ENCODE measurements at places on chromosomes 5 and 9.

DNA sequence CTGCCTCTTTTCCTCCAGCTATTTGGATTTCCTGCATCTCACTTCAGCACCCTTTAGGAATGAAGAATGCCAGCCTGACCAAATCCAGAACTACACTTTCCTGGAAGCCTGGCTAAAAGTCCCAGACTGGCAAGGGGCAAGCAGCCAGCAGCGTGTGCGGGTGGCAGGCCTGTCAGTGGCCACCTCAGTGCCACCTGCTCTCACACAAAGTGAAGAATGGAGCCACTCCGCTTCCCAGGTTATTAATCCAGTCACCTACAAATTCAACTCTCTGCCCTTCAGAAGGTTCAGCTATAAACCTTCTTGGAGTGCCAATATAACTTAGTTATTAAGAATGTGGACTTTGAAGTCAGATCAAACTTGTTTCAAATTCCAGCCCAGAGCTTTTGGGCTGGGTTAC, 6.7 kb upstream of the ALDOB start:
- DNase-seq, result no peak

- no peak for DNase-seq
Observed at GRCh38 chr9:21392270-21392669, 7.1 kb upstream of the IFNA2 start.

DNA sequence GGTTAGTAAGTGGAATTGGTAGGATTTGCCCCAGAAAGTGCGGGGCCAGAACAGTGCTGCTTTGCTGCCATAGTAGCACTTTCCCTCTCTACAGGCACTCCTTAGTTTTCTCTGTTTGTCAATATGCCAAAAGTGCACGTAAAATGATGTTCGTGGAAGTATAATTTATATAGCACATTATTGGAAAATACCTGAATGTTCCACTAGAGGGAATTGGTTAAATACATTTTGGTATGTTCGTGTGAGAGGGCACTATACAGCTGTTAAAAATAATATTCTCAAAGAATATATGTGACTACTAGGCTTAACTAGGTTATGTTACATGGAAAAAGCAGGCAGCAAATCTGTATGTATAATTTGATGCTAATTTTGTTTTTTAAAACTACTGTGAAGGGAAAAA, 184.0 kb upstream of the GDNF start:
- DNase-seq, result no peak

DNA sequence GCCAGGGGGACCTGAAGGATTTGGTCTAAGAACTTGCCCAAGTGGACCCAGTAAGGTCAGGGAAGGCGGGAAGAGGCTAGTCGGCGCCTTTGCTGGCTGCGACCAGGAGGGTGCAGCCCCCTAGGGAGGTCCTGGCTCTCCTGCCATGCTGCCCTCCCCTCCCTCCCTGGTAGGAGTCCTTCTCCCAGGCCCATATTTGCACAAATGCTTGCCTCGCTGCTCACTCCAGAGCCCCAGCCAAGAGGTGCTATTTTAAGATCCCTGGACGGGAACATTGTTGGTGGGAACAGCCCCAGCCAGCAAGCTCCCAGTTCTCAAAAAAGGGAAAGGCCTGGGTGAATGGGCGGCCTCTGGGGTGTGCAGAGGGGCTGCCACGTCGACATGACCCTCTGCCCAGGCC, 4.3 kb upstream of the IL17B start:
- no peak for DNase-seq

DNA sequence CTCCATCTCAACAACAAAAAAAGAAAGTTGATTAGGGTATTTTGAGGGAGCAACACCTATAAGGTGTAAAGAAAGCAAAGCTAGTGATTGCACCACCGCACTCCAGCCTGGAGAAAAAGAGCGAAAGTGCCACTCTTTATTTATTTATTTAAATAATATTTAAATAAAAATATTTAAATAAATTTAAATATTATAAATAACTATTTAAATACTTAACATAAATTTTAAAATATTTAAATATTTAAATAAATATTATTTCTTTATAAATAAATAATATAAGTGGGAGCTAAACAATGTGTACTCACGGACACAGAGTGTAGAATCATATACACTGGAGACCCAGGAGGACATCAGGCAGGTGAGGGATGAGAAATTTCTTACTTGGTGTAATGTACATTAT, 64.4 kb upstream of the TRIO start:
- DNase-seq, result no peak

- no peak for DNase-seq
Observed at GRCh38 chr9:68462105-68462775, 78.4 kb downstream of the TMEM252 start.

DNA sequence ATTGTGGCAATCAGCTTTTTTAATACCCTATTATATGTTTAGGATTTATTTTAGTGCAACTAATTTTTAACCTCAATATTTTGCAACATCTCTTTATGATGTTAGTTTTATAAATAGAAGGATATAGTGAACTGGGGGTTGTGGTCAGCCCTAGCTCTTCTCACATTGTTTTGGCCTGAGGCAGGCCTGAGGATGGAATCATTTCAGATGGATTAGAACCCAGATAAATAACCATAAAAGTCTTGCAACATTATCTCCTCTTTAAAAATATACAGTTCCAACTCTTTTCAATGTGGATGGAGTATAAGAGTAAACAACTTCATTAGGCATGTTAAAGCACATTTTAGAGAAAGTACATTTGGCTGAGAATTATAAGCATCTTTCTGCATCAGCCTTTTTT, 522.7 kb downstream of the NR2F1-AS1 start:
- no peak for DNase-seq

DNA sequence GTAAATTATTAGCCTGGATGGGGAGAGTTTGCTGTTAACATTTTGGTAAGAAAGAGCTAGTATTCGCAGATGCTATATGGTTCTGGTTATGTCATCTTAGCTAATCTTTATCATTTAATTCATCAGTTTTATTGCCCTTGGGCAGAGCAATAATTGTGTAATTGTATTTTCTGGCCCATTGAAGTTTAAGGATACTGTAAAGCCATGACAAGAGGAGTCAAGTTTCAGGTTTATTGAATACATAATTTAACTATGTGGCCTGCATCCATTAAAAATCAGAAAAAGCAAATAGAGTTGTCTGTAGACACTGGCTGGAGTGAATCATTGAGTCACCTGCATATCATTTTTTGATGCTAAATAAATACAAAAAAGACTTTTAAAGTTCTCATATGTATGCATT, 255.8 kb downstream of the PRELID2 start:
- DNase-seq, result no peak

GRCh38 chr5:170113522-170113900, 7.8 kb downstream of the FOXI1 start:
- DNase-seq, result no peak

All from NCI-H1436 treated with DMSO at 0.1 percent for 48 hours (cell line).